ENCODE measurements at places on chromosomes 12 and 14. TPM values are rescaled to one million over a fixed set of nuclear protein-coding genes. Genes with fewer than 3 reads are reported as not detected.

RAB35 gene
- 87.2 TPM for total RNA-seq

PRKCH gene
- 169 TPM for total RNA-seq

CLEC9A gene
- not detected for total RNA-seq

HOXC11 gene
- total RNA-seq: not detected

MMAB gene
- total RNA-seq: 32.2 TPM

GNB3 gene
- total RNA-seq: 0.39 TPM

All from T-helper 2 cell treated with Interferon-gamma antibody and Interleukin-4, amounts not matched to agents 100 ng/mL and 5 ng/mL, for 36 hours (primary cell).